Myometrial cell (primary cell): ENCODE measurements at places on chromosomes 2 and 18. TPM values are rescaled to one million over a fixed set of nuclear protein-coding genes. Genes with fewer than 3 reads are reported as not detected.

RBKS gene
- total RNA-seq, result 7.3 and 7.8 TPM in 2 replicates

CABLES1 gene
- total RNA-seq, result 0.29 and 0.71 TPM in 2 replicates

UGT1A3 gene
- total RNA-seq, result not detected in 2 replicates

HOXD4 gene
- 0.18 and 2.0 TPM in 2 replicates for total RNA-seq

PAIP2B gene
- total RNA-seq, result 0.71 and 0.86 TPM in 2 replicates

DNER gene
- 3.2 and 5.8 TPM in 2 replicates for total RNA-seq

PFN4 gene
- total RNA-seq, result 1.1 and 2.0 TPM in 2 replicates

IL1R2 gene
- total RNA-seq, result 0.53 TPM in 1 of 2 replicates, not detected in the other

BOK gene
- 45.3 and 48.4 TPM in 2 replicates for total RNA-seq

ANO7 gene
- 0.29 TPM in 1 of 2 replicates, not detected in the other for total RNA-seq

BOLL gene
- total RNA-seq, result not detected in 2 replicates

AGXT gene
- not detected in 2 replicates for total RNA-seq

UPP2 gene
- not detected in 2 replicates for total RNA-seq
